ENCODE measurements at places on chromosomes 12 and 14. TPM values are rescaled to one million over a fixed set of nuclear protein-coding genes. Genes with fewer than 3 reads are reported as not detected.

The RHOJ gene
- total RNA-seq: not detected

The PLCZ1 gene
- not detected for total RNA-seq

The CPNE6 gene
- not detected for total RNA-seq

The GLT1D1 gene
- total RNA-seq: not detected

The GPR162 gene
- 0.48 TPM for total RNA-seq

The LRTM2 gene
- not detected for total RNA-seq

The ZFHX2 gene
- total RNA-seq: 0.76 TPM

The B4GALNT1 gene
- 44.0 TPM for total RNA-seq

The OLR1 gene
- 1.2 TPM for total RNA-seq

The IAPP gene
- total RNA-seq: not detected

The PRPH gene
- 1.5 TPM for total RNA-seq

The DENND5B gene
- total RNA-seq: 12.7 TPM

The KRT77 gene
- not detected for total RNA-seq
